A549 treated with dexamethasone at 1 μM for 4 hours (cell line): ENCODE measurements at places on chromosomes 1 and 21. TPM values are rescaled to one million over a fixed set of nuclear protein-coding genes. Genes with fewer than 3 reads are reported as not detected.

The SPATA1 gene
- 0.53 to 1.7 TPM (median 1.1 TPM) in 5 replicates for total RNA-seq

The CYP4A11 gene
- not detected in 5 replicates for total RNA-seq

The ALX3 gene
- total RNA-seq, result not detected in 5 replicates

The SYDE2 gene
- total RNA-seq, result 0.69 to 1.7 TPM (median 1.2 TPM) in 5 replicates

The LYPD8 gene
- total RNA-seq, result 0.08 to 0.12 TPM (median 0.11 TPM) in 4 of 5 replicates, not detected in the other

The CLEC20A gene
- not detected in 5 replicates for total RNA-seq

The AQP10 gene
- total RNA-seq, result not detected in 5 replicates

The IFNAR2 gene
- total RNA-seq, result 13.7 to 16.1 TPM (median 13.9 TPM) in 5 replicates

The PIK3C2B gene
- total RNA-seq, result 5.0 to 9.8 TPM (median 9.1 TPM) in 5 replicates
